ENCODE measurements at places on chromosomes 16 and 17.

- DNase-seq = no peak
Observed at GRCh38 chr16:86676254-86676670, 97.9 kb downstream of the FOXL1 start.

- no peak for DNase-seq
Observed at GRCh38 chr17:82218349-82219075, 5.9 kb upstream of the CCDC57 start.

DNA sequence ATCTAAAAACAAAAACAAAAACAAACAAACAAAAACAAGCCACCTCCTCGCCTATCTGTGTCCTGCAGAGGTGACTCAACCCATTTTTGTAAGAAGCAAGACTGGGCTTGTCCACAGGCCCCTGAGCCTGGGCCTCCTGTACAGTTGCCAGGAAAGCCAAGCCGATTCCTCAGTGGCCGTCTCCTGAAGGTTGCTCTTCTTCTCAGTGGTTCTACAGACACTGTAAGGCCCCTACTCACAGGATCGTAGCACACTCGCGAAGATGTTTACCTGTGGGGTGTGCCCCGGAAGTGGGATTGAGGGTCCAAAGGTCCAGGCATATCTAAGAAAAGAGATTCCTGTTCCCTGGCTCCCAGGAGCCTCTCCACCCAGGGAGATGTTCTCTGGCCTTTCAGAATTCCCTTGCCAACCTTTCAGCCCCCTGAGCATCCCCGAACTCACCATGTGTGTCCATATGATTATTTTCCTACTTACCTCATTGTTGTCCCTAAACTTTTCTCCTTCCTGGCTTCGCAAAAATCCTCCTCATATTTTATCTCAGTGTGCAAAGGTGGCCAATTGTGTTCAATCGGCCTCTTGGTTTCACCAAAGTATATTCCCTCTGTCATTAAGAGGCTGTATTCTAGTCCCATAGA, 7.5 kb upstream of the CES3 start:
- no peak for DNase-seq

DNA sequence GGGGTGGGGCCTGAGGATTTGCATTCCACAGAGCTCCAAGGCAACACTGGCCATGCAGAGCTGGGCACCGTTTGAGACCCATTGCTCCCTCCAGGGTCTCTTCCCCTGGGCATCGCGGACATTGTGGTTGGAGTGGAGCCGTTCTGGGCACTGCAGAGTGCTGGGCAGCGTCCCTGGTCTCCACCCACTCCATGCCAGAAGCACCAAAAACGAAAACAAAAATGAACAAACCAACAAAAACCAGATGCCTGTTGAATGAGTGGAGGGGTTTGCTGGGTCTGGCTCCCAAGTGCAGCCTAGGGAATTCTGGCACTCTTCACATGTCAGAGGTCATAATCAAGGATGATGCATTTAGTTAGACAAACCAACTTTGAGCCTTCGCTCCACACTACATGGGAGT, 17.9 kb downstream of the WNT9B start:
- no peak for DNase-seq

GRCh38 chr16:10776280-10776679, 32.6 kb downstream of the NUBP1 start:
- DNase-seq = no peak

DNA sequence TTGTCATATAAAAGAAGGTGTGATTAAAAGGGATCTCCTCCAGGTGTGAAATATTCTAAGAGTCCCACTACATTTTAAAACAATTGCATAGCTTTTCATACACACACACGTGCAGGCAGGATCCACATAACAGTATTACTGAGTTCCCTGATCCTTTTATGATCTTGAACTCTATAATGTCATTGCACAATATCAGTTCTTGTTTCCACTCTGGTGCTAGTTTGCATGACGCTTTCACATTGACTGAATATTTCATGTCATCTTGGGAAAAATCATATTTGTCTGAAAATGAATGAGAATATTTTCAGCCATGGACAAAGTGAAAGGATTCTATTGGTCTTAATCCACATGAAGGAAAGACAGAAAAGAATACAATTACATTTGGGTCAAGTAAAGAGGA, 703.8 kb downstream of the CDH8 start:
- DNase-seq = no peak

DNA sequence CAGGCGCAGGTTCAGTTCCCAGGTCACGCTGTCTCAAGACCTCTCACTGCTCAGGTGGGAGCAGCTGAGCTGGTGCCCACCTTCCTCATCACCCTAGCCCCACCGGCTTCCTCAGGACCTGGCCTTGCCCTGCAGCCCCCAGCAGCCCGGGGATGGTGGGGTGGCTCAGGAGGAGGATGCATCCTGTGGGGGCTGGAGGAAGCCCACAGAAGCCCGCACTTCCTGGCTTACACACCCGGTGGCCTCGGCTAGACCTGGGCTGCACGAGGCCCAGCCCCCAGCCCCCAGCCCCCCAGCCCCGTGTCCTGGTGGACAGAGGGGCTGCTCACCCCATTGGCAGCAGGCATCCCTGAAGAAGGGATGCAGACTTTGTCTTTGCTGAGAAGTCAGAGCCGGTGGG, 43.4 kb downstream of the BAHCC1 start:
- DNase-seq = no peak

- DNase-seq = no peak
Observed at GRCh38 chr17:17783116-17783824, 53.5 kb downstream of the SREBF1 start.

- DNase-seq = peak; percentile 85
Observed at GRCh38 chr16:67277294-67277998, 1.9 kb upstream of the PLEKHG4 start.

DNA sequence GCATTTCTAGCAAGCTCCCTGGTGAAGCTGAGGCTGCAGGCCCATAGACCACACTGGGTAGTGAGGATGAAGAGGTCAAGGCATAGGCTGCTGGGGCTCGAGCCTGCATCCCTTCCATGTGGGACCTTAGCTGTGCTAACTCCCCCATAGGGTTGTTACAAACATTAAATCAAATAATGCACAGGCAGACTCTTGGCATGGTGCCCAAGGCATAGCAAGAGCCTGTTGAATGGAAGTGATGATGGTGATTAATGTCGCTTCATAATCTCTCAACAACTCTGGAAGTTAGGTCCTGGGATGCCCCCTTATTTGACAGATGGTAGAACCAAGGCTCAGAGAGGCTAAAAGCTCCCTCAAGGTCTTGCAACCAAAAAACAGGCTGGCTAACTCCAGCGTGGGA, 283.9 kb upstream of the EEF2KMT start:
- no peak for DNase-seq

GRCh38 chr16:53156516-53156915, 101.7 kb downstream of the CHD9 start:
- no peak for DNase-seq

- no peak for DNase-seq
Observed at GRCh38 chr16:56625140-56625942, at the start of gene MT1E. Gene MT1E (plus strand): TSS chr16:56625781. CDS start chr16:56625852, 71 bp downstream.

DNA sequence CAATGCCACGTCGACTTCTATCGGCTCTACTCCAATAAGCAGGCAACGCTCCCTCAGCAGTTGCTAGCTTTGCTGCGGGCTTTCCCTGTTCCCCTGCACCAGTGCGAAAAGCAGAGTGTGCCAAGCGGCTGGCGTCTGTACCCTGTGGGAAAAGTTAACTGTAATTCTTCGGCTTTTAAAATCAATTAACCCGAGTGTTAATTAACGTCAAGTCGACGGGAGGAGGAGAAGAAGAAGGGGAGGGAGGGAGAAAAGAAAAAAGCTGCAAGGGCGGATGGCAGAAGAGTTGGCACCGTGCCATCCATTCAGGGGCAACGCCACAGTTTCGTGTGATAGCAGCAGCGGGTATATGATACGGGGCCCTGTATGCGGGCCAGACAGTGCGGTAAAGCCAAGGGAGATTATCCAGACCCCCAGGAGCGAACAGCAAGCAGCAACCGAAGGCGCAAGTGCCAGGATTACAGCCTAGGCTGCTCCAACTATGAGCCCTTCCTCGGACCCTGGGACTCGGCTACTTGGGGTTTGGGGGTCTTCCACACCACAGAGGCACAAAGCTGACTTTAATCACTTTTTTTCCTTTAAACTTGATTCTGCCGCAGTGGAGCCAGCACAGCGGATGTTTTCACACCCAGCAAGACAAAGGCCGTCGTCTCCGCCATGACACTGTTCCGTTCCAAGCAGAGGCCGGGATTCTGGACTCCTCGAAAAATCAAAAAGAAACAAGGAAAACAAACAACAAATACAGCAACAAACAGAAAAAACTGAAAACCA, 253.8 kb upstream of the PMFBP1 start:
- DNase-seq = no peak

- DNase-seq = no peak
Observed at GRCh38 chr17:13209081-13209480, 191.3 kb upstream of the ELAC2 start.

GRCh38 chr16:86545481-86545880, 9.6 kb downstream of the MTHFSD start:
- no peak for DNase-seq

GRCh38 chr17:40071313-40072039, 8.7 kb downstream of the THRA start:
- DNase-seq = no peak

DNA sequence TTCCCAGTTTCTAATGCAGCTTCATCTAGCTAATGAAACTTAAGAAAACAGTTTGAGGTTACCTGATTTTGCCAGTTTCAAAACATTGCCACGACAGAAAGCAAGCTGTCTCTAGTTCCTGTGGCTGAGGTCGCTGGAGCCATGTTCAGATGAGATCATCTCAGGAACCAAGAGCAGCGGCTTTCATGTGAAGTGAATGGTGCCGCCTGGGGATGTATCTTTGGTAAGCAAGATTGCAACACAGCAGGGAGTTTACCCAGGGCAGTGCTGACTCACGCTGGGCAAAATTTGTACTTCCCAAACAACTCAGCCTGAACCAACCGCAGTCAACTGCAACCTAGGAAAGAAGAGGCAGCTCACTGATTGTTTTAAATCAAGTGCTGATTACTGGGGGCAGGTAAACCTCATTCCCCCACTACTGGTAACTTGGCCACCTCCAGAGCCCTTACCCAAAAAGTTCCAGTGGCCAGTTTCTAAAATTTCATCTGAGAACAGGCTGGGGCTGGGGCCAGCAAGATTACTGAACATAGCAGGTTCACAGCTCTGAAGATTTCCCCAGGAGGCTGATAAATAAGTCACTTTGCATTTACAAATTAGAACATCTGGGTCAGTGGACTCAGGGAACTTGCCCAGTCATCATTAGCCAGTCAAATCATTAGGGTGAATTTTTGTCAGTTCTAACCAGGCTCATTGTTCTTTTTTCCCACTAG, at the start of gene RFFL:
TSS of gene RFFL (minus strand) at position 194 of the 710 bp plus-strand sequence. CDS start 37,154 bp downstream, outside the sequence.
- peak; percentile 92 for DNase-seq

All from brain pericyte (primary cell).